ENCODE measurements at places on chromosomes 3 and 15.

DNA sequence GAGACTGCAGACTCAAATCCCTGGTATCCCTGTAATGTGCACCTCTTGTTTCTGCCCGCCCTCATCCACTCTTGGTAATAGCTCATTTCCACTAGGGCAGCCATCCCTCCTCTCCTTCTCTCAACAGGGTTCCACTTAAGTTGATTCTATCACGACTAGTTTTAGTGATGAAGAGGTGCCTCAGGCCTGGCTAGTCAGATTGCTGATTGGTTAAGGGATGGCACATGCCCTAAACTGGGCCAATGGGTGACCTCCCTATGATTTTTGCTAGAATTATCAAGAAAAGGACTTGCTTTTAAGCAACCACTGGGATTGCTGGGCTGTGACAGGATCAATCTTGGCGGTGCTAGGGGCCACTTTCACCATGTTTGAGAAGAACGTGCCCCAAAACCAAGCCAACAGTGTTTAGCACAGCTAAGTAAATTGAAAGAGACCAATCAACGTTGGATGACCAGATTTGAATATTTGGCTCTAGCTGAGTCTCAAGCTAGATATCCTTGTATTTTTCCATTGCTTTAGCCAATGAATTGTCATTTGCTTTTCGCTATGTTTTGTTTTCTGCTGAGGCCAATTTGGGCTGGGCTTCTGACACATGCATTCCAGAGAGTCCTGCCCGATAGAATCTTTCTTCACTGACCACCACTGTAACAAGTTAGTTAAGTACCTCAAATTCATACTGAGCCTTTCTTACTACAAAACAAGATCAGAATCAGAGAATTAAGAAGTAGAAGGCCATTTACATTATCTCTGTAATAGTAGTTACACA, 131.0 kb downstream of the PDZRN3 start:
- no peak for DNase-seq

GRCh38 chr3:147472846-147473245, 63.7 kb downstream of the ZIC1 start:
- no peak for DNase-seq

GRCh38 chr3:17469520-17469919, 272.9 kb downstream of the TBC1D5 start:
- DNase-seq, result no peak

- DNase-seq, result no peak
Measured at GRCh38 chr3:143266511-143266910, 146.9 kb downstream of the CHST2 start.

- no peak for DNase-seq
Measured at GRCh38 chr3:59085976-59086375, 36.2 kb upstream of the CFAP20DC start.

GRCh38 chr3:155648013-155648591, 96.8 kb downstream of the PLCH1 start:
- DNase-seq, result no peak

DNA sequence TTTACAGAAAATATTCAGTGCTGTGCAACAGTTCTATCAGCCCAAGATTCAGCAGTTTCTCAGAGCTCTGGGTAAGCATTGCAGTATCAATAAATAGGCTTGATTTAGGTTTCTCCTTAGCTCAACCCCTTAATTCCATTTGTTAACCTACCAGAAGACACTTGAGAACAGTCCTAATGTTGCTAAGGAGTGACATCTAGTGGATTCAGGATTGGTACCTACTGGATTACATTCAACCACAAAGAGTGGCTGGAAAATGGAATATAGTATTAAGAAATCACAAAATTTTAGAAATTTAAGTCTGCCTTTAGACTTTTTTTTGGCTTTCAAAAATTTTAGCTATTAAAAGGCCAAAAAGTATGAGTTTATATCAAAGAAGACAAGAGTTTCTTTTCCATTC, 34.7 kb downstream of the POLG start:
- DNase-seq, result no peak

- DNase-seq, result no peak
Measured at GRCh38 chr3:185724251-185724650, 100.6 kb downstream of the IGF2BP2 start.

DNA sequence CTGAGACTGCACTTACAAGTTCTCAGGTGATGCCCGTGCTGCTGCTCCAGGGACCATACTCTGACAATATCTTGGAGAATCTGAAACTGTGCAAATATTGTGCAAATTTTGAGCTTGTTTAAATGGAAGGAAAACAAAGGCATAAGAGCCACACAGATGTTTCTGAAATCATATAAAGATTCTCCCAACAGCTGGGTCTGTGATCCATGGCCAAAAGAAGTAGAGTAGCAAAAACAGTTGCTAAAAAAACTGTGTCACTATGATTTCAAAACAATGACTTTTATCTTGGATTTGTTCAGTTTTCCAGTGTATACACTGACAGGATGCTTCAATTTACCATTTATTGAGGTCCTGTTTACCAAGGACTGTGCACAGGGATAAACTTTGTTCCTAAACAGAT, 25.3 kb downstream of the NPTN start:
- no peak for DNase-seq

GRCh38 chr3:58459160-58459559, 25.5 kb upstream of the PDHB start:
- DNase-seq, result no peak

DNA sequence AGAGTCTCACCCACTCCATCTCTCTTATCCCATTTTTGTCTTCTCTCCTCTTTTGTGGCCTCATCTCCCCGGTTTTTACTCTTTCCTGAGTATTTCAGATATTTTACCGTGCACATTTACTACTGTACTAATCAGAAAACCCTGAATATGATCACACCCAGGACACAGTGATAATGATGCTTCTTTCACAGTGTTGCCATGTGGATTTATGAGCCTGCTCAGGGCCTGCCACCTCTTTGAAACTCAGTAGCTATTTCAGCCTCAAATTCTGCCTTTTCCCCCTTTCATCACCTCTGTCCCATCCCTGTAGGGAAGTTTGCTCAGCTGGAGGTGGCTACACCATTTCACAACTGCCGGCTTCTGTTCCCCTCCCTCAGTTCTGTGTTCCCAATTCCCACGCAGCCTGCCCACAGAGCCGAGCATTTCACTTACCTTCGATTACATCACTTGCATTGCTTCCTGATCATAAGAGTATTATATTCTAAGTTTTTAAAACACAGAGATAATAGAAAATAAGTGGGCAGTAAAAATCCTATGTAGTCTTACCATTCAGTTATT, 33.2 kb downstream of the ARNT2 start:
- DNase-seq, result no peak

DNA sequence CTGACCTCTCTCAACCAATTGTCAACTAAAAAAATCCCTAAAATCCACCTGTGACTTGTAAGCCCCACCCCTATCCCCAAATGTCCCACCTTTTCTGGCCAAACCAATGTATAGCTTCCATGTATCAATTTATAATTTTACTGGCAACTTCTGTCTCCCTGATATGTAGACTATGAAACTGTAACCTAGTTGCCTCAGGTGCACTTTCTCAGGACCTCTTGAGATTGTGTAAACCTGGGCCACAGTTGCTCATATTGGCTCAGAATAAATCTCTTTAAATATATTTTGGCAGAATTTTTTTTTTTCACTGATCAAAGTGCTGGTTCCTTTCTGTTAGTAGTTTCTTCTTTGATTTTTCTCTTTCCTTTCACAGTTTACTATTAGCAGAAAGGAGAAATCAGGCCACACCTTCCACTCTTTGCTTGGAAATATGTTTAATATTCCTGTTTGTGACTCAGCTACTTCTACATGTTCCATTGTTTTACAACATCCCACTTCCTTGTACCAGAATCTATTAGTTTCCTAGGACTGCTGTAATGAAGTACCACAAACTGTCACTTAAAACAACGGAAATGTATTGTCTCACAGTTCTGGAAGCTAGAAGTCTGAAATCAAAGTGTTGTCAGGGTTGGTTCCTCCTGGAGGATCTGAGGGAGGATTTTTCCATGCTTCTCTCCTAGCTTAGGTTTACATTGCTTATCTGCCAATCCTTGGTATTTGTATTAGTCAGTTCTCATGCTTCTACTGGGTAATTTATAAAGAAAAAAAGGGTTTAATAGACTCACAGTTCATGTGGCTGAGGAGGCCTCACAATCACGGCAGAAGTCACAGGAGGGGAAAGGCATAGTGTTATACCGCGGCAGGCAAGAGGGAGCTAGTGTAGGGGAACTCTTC, 801.2 kb upstream of the ARPP21 start:
- no peak for DNase-seq

DNA sequence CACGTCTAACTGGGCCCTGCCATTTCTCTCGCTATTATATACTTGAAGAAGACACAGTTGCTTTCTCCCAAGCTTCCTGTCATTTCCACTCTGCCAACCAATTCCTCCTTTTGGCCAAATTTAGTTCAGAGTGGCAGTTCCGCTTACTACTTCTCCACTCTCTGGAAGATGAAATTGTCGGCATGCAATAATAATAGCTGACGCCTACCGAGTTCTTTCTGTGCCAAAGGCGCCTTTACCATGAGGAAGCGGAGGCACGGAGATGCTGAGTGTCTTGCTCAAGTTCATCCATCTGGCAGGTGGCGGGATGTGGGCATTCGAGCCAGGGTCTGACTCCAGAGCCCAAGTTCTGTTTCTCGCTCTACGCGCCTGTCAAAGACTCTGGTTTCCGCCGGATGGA, 14.6 kb upstream of the NRROS start:
- no peak for DNase-seq

- DNase-seq, result no peak
Measured at GRCh38 chr3:35335703-35336102, 303.6 kb upstream of the ARPP21 start.

- no peak for DNase-seq
Measured at GRCh38 chr3:127387119-127387518, 99.3 kb upstream of the PRR20G start.
